Activated T-helper 1 cell treated with Interleukin-2 at 50 U/mL for 16 hours (primary cell): ENCODE measurements at places on chromosomes 2 and 18.

- no peak for DNase-seq
Observed at GRCh38 chr2:190469771-190470170, 61.6 kb downstream of the MFSD6 start.

GRCh38 chr2:110205660-110206455, 1.0 kb upstream of the NPHP1 start:
- no peak for DNase-seq

DNA sequence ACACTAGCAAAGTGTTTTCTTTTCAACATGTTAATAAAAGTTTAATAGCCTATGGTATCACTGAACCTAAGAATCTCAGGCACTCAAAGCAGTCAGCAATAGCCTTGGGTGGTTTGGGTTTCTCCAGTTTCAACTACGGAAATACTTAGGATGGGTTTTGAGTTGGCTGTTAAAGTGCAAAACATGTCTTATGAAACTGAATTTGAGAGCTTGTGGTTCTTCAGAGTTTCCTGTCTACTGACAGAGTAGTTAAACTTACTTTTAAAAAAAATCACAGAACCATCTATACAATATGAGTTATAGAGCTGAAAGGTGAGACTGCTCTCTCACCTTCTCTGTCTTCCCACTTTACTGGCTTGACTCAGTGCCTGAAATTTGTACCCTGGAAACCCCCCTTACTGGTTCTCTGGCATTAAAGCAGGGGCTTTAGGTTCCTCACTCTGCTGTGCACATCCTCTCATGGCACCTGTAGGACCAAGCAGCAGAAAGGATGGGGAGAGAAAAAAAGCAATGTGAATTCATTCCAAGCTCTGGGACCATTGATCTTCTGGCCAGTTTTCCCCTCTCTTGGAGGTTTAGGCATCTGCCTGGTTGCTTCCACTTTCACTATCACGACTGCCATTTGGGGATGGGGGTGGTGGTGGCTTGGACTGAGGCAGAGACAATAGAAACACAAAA, 18.1 kb downstream of the CCDC141 start:
- no peak for DNase-seq

- DNase-seq, result no peak
Observed at GRCh38 chr2:127400533-127400896, 12.7 kb upstream of the MAP3K2 start.

DNA sequence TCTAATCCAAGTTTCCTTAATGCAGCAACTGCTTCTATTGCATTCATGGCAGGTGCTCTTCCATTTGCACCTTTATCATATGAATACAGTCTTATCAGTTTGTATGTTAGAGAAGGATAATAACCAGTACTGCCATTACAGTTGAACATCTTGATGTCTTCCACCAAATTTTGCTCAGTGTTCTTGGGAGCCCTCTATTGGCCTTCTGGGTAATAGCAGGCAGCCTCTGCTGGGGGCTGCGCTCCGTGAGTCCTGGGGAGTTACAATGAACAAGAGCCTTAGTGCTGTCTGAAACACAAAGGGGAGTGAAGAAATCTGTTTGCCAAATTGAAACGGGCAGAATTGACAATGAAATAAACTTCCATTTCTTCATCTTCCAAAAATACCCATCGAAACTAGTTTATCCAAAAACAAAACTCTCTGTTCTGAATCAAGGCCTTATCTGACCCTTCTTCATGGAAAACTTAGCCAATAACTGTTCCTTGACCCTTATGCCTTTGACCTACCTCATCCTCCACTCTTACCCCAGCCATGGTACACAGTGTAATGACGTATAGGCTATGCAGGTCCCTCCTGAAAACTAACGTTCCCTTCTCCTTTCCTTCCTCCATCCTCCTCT, 79.9 kb downstream of the ALK start:
- no peak for DNase-seq

DNA sequence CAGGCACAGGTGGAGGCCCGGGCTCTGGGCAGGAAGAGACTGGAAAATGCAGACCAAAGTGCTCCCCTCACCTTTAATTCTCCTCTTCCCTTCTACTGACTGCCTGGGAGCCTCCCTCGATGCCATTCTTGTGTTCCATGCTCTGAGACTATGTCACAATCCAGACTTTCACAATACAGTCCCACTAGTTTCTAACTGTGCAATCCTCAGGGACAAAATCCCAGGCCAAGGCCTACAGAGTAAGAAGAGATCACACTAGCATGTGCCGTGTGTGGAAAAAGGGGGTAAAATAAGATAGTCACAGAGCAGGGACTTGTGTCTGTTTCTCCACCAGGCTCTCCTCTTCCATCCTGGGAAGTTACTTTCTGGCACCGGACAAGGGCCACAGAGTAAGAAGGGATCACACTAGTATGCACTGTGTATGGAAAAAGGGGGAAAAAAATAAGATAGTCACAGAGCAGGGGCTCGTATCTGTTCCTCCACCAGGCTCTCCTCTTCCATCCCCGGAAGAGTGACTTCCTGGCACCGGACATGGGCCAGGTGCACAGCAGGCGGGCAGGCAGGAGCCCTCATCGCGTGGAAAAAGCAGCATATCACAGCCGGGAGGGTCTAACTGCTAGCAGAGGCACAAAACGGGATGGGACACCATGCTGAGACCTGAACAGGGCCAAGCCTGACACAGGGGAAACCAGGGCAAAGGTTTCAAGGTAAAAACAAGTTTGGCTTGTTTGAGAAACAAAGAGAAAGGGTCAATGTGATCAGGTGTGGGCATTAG, 9.6 kb downstream of the CYB5A start:
- DNase-seq, result no peak

DNA sequence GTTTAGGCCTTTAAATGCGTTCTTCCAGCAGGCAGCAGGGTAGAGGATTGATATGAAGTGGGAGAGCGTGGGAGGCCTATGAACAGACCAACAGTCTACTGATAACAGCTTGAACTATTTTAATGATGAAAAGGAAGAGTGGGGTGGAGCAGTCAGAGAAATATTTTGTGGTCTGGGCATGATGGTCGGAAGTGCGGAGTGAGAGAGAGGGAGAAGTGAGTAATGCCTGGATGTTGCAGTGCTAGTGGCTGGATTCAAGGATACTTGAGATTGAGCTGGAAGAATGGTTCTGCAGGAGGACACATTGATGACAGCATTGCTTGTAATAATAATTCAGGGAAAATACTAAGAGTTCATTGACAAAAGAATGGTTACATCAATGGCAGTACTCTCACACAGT, 151.0 kb upstream of the DAPL1 start:
- DNase-seq, result no peak

DNA sequence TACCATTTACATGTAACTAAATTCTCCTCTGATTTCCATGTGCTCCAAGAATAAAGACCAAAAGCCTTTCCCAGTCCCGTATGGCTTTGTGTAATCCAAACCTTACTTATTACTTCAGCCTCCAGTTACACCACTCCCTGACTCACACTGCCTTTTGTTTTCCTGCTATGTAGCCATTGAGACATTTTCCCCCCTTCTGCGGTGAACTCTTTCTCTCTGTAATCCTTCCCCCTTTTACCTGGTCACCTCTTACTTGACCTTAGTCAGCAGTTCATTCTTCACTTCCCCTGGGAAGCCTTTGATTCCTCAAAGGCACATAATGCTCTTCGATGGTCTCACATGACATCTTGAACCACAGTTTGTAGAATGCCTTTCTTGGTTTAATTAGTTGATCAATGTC, 256.0 kb upstream of the FANCL start:
- DNase-seq, result no peak

DNA sequence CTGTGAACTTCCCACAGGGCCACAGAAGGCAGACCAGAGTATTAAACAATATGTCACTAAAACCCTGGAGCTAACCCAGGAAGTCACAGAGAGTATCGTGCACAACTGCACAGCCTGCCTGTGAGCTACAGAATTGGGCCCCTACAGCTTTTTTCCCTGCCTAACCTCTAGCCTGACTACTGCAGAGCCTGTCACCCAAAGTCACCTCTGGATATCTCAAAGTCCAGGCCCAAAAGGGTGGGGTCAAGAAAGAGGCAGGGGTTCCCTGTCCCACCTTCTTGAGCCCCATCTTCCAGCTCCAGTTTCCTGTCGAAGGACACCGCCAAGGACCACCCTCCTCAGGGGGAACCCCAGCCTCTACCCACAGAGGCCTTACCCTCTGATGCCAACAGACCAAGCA, 13.5 kb downstream of the GAD1 start:
- no peak for DNase-seq

GRCh38 chr2:28558918-28559317, 63.1 kb downstream of the PLB1 start:
- DNase-seq, result no peak

- DNase-seq, result no peak
Observed at GRCh38 chr2:120624738-120625446, 110.8 kb upstream of the GLI2 start.

DNA sequence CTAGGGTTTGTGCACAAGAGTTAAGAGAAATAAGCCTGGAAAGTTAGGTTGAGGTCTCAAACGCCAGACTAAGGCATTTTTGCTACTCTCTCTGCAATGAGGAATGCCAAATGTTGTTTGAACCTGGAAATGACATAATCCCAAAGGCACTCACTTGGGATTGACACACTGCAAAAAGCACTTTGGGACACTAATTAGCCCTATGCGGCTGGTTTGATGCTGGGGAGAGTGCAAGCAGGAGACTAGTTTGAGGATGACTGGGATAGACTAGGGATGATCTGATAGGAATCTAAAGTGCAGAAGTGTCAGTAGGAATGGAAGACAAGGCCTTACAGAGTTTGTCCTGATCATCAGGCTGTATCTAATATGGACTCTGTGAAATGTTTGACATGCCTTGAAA, 469.0 kb downstream of the SLC4A3 start:
- no peak for DNase-seq

DNA sequence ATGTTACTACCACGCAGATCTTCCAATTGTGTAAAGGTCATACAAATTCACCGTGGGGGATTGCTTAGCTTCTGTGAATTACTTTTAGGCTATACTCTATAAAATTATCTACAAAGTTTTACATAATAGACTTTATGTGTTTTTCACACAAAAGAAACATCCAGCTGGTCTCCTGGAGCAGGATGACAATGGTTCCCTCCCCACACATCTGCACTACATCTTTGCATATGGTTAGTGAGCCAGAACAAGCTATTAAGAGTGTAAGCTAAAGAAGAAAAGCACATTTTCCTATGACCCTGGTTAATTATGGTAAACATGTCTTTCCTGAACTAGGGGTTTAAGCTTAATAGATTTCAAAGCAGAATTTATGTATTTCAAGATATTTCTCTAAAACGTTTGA, 295.1 kb downstream of the ASXL3 start:
- DNase-seq, result no peak

- no peak for DNase-seq
Observed at GRCh38 chr2:147019311-147019710, 825.5 kb upstream of the ACVR2A start.

DNA sequence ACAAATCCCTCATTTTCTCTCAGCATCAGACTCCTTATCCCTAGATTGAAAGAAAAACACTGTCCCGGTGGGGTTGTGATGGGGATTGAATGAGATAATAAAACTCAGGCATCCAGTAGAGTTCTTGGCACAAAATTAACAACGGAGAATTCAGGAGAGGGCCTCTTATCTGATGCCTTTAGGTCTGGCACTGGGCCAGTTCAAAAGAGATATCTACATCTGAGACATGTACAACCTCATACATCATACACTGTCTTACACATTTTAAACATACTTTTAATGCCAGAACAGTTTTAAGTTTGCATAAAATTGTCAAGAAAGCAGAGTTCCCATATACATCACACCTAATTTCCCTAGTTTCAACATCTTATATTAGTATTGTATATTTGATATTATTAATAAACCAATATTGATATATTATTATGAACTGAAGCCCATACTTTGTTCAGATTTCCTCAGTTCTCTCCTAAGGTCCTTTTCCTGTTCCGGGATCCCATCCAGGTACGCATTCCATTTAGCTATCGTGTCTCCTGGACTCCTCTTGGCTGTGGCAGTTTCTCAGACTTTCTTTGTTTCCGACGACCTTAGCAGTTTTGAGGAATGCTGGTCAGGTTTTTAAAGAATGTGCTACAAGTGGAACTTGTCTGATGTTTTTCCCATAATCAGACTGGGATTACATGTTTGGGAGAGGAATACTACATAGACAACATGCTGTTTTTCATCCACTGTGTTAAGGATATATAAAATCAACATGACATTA, 27.8 kb downstream of the NXPH2 start:
- DNase-seq, result no peak

- no peak for DNase-seq
Observed at GRCh38 chr18:13437034-13437433, 218.5 kb downstream of the LDLRAD4 start.

GRCh38 chr2:64168756-64169155, 24.5 kb upstream of the PELI1 start:
- no peak for DNase-seq

DNA sequence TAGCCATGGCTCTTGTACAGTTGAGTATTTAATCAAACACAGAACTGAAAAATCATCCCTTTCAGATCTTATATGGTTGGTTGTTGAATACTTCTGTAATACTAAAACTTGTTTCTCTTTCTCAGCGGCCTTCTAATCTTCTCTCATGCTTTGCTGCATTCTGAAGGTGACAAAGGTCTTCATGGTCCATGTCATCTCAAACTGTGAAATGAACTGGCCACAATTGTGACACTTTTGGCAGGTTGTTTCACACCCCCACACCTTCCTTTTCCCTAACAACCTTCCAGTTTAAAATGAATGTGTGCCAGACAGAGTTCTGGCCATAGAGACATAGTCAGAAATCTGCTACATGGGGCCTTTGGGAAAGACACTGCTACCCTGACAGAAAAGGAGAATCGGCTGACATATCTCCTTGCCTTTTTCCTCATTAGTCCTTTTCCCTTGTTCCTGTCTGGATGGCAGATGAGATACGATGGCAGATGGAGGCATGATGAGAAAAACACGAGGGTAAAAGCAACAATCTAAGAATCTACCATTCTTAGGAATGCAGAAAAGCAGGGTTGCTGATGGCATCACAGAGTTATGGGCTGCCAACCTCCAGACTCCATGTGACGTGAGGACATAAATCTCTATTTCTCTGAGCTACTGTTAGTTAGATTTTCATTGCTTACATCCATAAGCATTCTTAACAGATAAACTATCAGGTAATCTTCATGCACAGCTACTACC, 106.5 kb downstream of the PIGN start:
- no peak for DNase-seq

DNA sequence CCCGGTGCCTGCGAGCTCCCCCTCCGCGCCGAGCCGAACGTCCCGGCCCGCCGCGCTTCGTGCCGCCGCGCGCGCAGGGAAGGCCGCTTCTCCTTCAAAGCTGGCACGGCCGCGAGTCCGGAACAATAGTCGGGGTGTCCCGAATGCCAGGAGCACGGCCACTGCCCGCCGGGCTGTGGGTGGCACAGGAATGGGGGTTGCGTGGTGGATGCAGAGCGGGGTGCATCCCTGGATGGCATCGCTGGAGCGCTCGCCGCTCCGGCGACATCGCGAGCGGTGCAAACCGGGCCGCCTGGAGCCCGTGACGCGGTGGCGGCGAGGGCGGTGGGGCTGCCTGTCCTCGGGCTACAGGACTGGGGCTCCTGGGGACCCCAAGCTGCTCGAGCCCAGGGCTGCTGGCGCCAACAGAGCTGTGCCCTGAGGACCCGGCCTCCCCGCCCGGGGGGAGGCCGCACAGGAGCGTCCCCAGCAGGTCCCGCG, 1.1 kb upstream of the SATB2 start:
- DNase-seq, result no peak
